ENCODE measurements at places on chromosomes 4 and X.

- DNase-seq: no peak
Measured at GRCh38 chr4:56139241-56139827, 190.6 kb downstream of the CEP135 start.

- DNase-seq: no peak
Measured at GRCh38 chr4:309807-310206, 4.5 kb upstream of the ZNF732 start.

- DNase-seq: no peak
Measured at GRCh38 chr4:28831867-28832266, 1888.3 kb upstream of the PCDH7 start.

- DNase-seq: no peak
Measured at GRCh38 chr4:174757736-174758135, 71.3 kb downstream of the GLRA3 start.

GRCh38 chrX:6468706-6469105, 66.2 kb downstream of the VCX3A start:
- DNase-seq: no peak

DNA sequence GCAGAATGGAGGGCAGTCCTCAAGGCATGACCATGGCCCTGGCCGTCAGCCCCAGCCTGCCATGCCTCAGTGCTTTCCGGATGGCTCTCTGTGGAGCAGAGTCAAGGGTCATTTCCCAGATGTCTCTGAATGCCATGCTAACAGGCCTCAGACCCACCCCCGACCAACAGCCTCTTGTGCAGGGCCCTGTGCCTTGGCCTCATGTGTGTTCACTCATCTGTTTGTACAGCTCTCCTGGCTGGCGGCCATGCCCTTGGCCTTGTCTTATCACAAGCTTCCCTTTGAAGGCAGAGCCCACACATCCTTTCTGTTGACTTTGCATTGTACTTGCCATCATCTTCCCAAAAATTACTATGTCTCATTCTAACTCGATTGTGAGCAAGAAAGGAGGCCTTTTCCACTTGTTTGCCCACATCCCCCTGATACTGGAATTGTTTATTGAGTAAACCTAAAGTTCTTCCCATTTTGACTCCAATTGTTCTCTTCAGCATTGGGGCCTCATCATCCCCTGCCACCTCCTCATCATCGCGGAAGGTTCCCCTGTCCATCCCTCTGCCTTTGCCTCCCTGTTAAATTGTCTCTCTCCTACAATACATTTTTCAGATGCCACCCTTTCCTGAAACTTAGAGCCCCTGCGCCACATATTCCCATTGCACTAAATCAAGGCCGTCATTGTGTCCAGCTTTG, 6.3 kb downstream of the CA5B start:
- DNase-seq: peak; percentile 34

DNA sequence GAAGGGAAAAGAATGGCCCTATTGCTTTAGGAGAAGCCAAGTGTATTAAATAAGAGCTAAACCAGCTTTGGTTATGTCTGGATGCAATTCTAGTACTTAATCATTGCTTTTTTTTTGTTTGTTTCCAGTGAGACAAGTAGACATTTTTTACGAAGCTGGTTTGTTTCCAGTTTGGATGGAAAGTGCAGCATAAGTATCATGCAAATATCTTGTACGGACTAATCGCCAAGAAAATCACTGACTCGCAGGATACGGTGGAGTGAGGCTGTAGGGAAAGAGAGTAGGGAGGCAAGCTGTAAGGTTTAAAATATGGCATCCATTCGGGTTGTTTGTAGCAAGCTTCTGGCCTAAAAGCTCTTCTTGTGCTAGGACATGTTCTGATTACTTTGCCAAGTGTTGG, 64.8 kb downstream of the HPGD start:
- DNase-seq: no peak

DNA sequence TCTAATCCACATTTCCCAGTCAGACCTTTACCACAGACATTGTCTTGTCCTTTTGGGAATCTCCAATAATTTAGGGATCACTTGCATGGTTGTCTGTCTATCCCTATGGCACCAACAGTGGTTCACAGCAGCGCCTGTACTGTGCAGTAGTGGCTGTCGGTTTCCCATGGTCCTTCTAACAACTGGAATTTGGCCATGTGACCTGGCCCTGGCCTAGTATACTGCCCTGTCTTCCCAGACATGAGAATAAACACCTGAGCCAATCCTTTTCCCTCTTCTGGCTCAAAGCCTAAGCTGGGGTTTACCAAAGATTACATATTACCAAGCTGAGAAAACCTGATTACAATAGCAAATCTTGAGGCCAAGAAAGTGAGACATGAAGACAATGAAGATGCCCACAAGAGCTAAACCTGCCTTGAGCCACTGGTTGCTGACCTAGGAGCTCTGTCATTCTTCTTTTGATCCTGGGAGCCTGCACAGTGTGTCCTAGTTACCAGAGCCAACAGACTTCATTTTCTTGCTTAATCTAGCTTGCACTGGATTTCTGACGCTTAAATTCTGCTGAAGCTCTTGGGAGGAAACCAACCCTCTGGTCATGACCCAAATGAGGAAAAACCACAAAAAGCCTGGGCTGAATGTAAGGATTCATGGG, 92.1 kb downstream of the SCD5 start:
- peak; percentile 60 for DNase-seq

- no peak for DNase-seq
Measured at GRCh38 chrX:83535417-83536196, 27.5 kb downstream of the POU3F4 start.

- DNase-seq: no peak
Measured at GRCh38 chrX:150150780-150151125, 212.4 kb upstream of the MAMLD1 start.

DNA sequence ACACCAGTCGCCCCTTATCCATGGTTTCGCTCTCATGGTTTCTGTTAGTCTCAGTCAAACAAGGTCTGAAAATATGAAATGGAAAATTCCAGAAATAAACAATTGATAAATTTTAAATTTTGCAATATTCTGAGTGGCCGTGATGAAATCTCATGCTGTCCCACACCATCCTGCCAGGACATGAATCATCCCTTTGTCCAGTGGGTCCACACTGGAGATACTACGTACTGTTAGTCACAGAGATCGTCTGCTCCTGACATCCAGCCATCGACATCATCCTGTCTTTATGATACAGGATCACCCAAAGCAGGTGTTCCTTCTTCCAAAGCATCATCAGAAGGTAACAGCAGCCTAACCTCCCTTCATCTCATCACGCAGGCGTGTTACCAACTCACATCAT, 76.5 kb upstream of the MSX1 start:
- DNase-seq: peak; percentile 35

DNA sequence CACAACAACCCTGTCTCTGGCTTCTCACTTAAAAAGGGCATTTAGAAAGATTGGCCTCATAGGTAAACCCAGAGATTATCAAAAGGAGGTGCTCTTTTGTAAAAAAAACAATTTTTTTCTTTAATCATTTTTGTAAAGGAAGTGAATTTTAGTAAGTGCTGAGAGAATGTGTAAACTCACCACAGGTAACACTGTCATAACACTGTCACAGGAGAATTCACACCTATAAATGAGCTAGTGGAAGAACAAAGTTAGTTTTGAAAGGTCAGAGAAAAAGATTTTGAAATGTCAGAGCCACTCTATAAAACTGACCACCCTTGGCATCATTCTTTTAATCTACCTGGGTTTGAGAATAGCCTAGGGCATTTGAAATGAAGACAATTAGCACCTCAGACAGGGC, 3.3 kb upstream of the SH2D1A start:
- DNase-seq: no peak

- no peak for DNase-seq
Measured at GRCh38 chrX:104921584-104922205, 298.8 kb downstream of the TEX13A start.

GRCh38 chr4:112170451-112170993, 25.3 kb downstream of the FAM241A start:
- peak; percentile 88 for DNase-seq

- no peak for DNase-seq
Measured at GRCh38 chrX:30027636-30028035, 187.7 kb upstream of the MAGEB2 start.

- no peak for DNase-seq
Measured at GRCh38 chr4:130073145-130073790, 977.3 kb downstream of the C4orf33 start.

DNA sequence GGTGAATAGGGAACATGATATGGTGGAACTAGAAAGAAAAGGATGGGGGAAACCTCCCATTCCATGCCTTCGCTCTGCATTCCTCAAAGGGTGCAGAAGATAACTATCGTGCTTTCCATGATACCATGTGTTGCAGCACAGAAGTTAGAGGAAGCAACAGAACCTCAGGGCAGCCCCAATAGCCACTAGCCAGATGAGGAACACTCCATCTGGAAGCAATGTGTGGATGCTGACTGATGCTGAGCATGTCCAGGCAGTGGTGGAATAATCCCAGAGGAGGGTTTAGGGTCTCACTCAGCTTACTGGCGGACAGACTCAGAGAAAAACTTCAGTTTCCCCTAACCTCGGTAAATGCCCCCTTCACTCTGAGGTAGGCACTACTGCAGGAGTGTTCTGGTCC, 7.5 kb downstream of the SMIM10 start:
- DNase-seq: no peak

- DNase-seq: no peak
Measured at GRCh38 chr4:81679315-81679714, 207.6 kb upstream of the RASGEF1B start.

- DNase-seq: no peak
Measured at GRCh38 chrX:44274096-44274495, 69.4 kb downstream of the EFHC2 start.

GRCh38 chr4:55553441-55554201, 6.9 kb upstream of the CLOCK start:
- DNase-seq: peak; percentile 59

DNA sequence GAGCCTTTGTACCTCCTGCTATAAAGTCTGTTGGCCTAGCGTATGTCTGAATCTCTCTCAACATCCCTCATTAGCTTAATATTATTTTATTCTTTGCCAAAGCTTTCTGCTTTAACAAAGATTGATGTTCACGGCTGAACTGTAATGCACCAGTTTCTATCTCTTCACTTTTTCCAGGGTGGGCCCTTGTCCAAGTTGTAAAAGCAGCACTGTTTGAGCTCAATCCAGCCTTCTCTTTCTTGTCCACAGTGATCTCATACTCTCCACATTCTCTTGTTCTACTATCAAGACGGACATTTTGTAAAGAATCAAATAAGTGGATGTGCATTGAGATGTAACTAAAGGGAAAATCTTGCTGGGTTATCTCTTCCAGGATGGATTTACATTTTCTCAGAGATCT, 34.4 kb upstream of the RTL3 start:
- no peak for DNase-seq

DNA sequence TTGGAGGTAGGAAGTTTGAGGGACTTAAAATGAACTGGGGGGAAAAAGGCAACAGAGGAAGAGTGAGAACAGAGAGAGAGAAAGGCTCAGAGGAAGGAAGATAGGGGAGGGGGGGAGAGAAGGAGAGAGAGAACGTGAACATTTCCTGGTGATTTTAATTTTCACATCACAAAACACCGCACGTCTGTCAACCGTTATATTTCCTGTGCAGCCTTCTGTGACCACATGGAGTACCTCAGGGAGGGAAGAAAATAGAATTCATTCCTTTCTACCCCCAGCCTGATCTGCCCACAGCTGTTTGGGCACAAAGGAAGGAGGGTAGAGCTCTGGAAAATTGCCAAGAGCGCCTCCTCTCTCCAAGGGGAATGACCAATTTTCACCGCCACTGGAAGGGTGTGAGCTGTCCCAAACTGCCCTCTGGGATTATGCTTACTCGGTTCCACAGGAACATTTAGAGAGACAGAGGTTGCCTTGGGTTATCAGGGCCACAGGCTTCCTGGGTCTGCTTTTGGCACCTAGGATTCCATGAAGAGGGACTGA, 135.7 kb upstream of the MAMLD1 start:
- no peak for DNase-seq

- DNase-seq: no peak
Measured at GRCh38 chr4:121923306-121923705, 28.6 kb downstream of the TRPC3 start.

- DNase-seq: peak; percentile 60
Measured at GRCh38 chr4:139083607-139083955, 68.0 kb downstream of the NOCT start.

DNA sequence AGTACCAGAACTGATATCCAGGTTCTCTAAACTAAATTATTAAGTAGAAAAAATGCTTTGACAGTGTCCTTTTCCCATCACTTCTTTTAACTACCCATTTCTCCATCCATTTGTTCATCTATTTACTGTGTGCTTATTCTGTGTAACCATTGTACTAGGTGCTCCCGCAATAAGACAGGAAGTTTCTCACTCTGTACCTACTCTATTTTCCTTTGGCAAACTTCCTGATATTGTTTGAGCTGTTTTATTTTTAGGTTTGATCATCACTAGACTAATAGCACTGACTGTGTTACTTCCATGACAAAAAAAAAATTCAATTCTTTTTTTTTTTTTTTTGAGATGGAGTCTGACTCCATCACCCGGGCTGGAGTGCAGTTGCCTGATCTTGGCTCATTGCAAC, 102.5 kb upstream of the CASK start:
- DNase-seq: peak; percentile 1

DNA sequence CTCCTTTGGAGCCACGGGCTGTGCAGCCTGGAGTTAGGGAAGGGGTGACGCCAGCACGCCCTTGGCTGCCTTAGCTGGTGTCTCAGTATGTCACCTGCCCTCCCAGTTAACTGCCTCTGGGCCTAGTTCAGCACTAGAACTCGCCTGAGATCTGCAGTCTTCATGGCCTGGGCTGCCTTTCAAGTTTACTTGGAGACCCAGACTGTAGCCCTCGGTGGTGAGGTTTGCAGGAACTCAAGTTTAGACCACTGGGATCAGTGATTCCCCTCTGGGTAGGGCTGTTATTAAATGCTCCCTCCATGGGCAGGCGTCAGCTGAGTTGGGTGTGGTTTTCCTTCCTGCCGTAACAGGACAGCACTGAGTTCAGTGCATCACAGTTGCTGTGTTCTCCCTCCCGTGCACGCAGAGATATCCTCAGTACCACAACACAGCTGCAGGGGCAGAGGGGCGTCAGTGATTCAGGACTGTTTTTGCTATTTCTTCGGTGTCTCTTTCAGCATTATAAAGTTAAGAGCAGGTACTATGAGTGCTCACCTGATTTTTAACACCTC, 30.5 kb downstream of the PLAC8 start:
- DNase-seq: peak; percentile 23

DNA sequence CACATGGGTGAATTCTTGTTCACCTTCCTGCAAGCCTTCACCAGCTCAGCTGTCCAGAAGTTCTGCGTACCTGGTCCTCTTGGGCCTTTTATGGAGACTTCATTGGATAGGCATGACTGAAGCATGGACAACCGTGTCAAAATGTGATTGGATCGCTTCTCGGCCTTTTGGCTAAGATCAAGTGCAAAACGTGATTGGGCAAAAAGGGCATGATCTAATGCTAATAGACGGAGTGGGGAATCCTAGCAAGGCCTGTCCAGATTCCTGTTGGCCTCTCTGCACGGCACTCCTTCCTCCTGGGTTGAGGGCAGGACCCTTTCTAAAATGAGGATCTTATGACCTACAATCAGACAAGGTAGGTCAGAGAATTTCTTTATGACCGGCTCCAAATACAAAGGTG, 24.9 kb downstream of the PRDX4 start:
- DNase-seq: no peak
